Activated CD8-positive, alpha-beta memory T cell treated with anti-CD3 and anti-CD28 coated beads, Interleukin-2, amount 10 ng/mL, durations not matched to agents 7 days and 5 days (primary cell): ENCODE measurements at places on chromosomes 6 and 20.

GRCh38 chr6:170057961-170058877 lies 232.7 kb downstream of the DLL1 start:
- no peak for DNase-seq

GRCh38 chr20:19993958-19994669 lies 23.0 kb upstream of the NAA20 start:
- no peak for DNase-seq

GRCh38 chr6:145277358-145278086 lies 457.8 kb downstream of the EPM2A start:
- no peak for DNase-seq

DNA sequence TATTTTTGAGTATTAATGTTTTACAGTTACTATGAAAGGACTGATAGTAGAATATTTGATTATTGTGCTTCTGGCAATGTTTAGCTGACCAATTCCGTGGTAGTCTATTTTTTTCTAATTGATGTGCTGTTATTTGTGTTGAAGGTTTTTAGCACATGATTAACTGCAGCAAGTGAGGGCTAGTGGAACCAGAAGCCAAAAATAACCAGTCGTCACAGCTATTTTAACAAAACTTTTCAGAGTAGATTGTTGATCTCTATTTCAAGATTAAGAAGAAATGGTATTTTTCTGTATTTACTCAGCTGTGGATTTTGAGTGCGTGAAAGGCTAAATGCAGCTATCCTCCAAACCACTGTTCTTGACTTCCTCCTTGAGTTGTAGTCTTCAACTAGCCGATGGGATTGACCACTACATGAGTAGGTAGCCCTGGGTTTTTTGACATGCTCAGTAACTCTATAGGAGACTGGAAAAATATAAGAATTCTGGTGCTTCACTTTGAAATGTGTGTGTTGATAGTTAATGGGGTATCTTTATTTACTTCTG lies 258.0 kb downstream of the ZFAND3 start:
- no peak for DNase-seq
